ENCODE measurements at places on chromosomes 2 and 18.

GRCh38 chr2:189382668-189383067 is 58.6 kb upstream of the WDR75 start:
- DNase-seq = no peak

DNA sequence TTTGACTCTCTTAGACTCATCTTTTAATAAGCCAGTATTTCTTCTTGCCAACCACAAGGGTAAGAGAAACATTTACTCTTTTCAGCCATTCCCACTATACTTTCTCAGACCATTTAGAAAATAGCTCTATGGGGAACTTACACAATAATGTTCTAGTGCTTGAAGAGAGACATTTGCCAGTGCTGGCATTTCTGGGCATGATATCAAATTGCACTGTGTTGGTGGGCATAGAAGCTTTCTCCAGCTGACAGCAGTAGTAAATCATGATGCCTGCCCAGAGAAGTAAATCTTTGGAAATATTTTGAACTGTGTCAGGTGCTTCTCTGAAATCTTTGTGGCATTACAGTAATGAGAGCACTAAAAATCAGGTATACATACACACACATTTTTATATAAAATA is 346.6 kb downstream of the CBLN2 start:
- no peak for DNase-seq

DNA sequence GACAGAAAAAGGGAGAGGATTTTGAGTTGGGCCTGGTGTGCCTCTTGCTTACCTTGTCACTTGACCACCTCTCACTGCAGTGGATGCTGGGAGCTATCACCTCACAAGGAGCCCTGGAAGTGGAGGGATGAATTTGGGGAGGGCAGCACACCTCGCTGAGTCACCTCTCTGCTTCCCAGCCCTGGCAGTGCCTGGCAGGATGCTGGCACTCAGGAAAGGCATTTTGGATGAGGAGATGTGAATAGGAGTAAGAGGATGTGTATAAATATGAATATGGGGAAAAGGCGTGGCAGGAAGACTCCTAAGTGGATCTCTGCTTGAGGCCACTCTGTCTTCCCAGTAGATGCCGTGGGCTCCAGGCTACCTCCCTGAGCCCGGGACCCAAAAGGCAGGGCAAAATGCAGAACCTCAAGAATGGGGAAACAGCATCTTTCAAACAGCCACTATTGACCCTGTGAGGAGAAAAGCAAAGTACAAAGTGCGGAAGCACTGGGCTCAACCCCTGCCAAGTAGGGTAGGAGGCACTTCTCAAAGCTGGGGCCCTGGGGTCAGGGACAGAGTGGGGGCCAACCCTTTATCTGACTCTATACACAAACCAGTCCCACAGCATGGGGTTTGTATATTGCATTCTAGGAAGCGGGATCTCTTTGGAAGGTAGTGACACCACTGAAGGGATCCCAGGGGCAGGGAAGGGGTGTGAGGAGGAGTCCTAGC is 164.5 kb upstream of the GLI2 start:
- DNase-seq = no peak

GRCh38 chr18:38576916-38577315 is 1011.3 kb upstream of the CELF4 start:
- DNase-seq = no peak

DNA sequence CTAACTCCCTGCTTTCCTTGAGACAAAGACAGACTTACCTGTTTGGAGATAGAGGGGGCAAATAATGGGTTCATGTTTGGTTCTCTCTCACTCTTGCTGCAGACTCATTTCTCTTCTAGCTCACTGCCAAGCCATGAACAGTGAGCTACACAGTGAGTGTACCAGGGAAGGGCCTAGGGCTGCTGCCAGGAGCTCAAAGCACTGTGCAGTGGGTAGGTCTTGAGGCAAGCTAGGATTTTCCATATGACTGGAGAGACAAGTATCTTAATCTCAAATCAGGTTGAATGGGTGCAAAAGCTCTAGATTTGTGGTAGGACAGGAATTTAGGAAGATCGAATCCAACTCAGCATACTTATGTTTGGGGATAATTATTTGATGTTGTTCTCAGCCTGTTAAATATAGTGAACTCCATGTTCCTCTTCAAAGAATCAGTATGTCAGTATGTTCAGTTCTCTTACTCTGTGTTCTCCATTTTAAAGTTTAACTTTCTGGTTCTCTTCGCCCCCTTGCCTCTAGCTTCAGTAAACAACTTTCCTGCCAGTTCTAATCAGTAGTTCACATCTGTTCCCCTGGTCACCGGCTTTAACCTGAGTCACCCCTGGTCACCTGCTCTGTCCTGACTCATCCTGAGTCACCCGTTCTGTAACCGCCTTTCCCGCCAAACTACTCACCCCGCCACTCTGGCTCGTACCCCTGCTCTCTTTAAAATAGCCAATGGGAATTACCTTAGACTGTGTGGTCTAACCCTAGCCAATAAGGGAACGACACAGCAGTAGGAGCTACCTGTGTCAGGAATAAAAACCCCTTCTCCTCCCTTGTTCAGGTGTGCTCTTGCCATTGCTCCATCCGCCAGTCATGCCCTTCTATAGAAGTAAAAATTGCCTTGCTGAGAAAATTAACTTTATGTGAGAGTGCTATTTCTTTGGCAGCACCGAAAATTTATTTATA is 21.9 kb downstream of the SLC25A52 start:
- DNase-seq = no peak

DNA sequence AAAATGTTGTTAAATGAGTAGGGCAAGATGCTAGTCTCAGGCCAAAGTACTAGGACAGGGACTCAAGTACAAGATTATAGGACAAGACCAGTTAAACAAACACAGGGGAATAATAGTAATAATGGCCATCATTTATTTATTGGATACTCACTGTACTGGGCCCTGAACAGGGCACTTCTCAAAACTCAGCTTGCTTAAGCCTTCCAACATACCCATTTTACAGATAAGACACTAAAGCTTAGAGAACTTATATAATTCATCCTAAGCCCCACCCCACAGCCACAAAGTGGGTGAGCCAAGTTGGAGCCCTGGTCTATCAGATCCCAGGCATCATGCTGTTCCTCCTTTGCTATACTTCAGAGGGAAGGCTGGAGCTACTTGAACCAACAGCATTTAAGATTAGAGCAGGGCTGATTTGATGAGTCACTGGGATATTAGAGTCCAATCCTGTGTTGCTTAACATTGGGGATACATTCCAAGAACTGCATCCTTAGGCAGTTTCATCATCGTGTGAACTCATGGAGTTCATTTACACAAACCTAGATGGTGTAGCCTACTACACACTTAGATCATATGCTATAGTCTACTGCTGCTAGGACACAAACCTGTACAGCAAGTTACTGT is 153.6 kb downstream of the MTCL1 start:
- no peak for DNase-seq

DNA sequence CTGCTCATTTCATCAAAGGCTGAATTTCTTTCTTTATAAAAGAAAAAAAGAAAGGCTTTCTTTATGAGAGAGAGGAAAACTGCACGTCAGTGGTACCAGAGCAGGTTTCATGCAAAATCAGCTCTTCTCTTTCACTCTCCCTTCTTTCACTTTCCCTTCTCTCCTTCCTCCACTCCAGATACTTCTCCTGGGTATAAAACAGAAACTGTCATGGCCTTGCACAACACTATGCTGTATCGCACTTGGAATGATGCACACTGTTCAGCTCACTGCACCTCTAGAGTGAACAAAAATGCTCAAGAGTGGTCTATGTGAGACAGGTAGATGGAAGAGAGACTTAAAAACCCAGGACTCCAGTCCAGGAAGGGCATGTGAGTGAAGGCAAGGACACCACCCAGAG is 73.8 kb downstream of the KLF7 start:
- DNase-seq = no peak

- DNase-seq = no peak
Measured at GRCh38 chr2:172639823-172640222, 83.9 kb downstream of the PDK1 start.

GRCh38 chr2:86831537-86831936 is 30.1 kb downstream of the CD8B start:
- DNase-seq = no peak

DNA sequence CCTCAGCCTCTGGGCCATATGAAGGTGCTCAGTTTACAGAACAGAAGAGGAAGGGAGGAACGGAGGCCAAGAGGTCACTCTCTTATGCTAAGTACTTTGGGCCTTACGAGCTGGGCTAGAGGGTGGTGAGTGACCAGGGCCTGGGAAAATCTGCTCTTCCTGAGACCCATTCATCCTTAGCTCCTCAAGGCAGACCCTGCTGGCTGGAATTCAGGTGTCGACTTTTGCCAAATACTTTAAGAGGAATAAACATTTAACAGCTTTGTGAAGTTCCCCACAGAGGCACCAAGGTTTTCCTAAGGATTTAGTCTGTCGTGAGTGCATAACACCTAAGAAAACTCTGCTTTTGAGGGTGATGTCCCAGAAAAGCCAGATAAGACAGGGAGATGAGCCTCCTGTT is 129.7 kb upstream of the SIX2 start:
- no peak for DNase-seq

DNA sequence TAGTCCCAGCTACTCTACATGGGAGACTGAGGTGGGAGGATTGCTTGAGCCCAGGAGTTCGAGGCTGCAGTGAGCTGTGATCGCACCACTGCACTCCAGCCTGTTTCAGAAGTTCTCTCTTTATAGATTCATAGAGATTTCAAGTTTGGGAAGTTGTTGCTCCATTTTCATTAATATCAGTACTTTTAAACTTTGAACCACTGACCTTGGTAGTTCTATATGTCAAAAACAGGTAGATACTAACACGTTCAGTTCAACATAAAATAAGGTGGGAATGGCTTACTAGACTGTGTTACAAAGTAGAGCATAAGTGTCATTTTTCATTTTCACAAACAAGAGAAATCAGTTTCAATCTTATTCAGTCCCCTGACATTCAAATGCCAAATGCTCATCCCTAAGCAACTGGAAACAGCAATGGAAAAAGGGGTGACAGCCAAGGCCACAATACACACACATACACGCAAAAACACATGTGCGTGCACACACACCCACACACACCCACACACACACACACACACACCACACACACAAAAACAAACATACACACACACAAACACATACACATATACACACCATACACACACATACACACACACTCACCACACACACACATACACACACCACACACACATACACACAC is 71.7 kb downstream of the PIEZO2 start:
- DNase-seq = no peak

DNA sequence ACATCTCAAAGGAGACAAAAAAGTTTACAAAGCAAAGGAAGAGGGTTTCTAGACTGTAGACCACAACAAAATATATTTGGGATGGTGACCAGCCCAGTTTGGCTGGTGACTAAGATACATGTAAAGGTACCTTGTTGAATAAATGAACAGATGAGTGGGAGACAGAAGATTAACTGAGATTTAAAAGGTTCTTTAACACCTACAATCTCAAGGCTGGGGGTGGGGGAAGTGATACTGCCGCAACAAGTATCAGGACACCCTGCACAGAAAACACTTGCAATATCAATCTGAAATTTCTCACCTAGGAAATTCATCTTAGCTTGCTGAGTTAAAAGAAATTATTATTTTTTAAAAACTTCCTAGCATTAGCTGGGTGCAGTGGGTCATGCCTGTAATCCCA is 8.3 kb downstream of the RNF149 start:
- no peak for DNase-seq

DNA sequence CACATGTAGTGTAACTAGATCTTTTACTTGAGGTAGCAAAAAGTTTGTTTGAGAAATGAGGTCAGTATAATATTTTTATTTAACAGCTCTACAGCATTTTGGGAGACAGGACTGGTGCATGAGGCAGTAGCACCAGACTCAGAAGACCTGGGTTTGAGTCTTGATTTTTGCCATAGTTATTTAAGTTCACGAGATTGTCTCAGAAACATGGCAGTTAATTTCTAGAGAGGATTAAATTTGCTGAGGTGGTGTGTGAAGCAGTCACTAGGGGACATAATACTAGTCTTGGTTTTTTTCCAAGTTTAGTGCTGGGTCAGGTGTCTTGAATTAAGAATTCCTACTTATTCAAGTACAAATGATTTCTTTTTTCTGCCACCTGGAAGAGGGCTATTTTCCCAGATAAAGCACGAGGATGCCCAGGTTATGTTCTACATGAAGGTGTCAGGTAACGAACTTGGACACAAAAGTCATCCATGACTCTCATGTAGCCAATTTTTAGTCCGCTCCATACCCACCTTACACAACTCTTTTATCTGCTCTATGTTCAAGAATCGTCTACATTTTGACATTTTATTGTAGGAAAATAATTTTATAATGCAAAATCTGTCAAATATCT is 1.4 kb downstream of the MARCHF7 start:
- no peak for DNase-seq

GRCh38 chr2:29446847-29447246 is 331.6 kb downstream of the CLIP4 start:
- DNase-seq = no peak

DNA sequence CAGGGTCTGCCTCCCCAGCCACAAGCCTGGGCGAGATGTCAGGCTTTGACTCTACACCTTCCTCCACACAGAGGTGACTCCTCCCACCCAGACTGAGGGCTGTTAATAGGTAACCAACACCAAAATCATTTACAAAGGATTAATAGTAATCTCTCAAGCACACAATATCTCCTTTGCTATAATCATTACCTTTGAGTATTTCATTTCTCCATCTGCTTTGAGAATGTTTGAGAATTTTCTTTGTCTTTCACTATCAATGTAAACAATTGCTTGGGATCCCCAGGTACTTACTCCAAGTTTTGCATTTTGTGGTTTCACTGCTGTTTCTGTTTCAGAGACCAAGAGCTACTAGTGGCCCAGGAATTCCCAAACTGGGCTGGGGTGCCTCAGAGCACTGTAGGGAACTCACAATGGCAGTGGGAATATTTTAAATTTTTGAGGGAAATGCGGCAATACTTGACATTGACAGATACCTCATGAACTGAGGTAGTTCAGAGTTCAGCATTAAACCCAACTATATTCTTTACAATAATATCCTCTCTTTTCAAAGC is 166.4 kb upstream of the MGAT5 start:
- DNase-seq = no peak

GRCh38 chr2:175892046-175892445 is 110.0 kb downstream of the LNPK start:
- no peak for DNase-seq

DNA sequence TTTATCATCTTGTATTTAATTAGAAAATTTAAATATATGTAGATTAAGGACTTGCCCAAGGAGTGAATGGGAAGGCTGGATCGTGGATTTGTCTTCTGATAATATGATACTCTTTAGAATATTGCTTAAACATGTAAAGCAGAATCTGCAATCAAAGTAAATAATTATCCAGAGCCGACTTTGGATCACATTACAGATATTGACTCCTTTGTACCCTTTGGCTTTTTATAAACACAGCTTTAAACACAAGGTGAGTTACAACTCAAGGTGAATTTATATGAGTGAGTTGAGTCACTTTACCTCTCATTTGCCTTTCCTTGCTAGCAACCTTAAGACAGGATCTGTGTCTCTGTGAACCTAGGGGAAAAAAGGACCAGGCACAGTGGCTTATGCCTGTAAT is 37.7 kb upstream of the SLC25A52 start:
- DNase-seq = no peak

GRCh38 chr2:209331291-209331844 is 92.5 kb upstream of the MAP2 start:
- no peak for DNase-seq

Measured in DMS79 (cell line).